PC-3 (cell line): ENCODE measurements at places on chromosomes 2 and 18. TPM values are rescaled to one million over a fixed set of nuclear protein-coding genes. Genes with fewer than 3 reads are reported as not detected.

Gene ALLC
- total RNA-seq = not detected in 2 replicates

Gene LANCL1
- 16.0 and 19.0 TPM in 2 replicates for total RNA-seq

Gene CABYR
- total RNA-seq = 5.4 and 5.6 TPM in 2 replicates

Gene OR6B2
- total RNA-seq = not detected in 2 replicates

DNA sequence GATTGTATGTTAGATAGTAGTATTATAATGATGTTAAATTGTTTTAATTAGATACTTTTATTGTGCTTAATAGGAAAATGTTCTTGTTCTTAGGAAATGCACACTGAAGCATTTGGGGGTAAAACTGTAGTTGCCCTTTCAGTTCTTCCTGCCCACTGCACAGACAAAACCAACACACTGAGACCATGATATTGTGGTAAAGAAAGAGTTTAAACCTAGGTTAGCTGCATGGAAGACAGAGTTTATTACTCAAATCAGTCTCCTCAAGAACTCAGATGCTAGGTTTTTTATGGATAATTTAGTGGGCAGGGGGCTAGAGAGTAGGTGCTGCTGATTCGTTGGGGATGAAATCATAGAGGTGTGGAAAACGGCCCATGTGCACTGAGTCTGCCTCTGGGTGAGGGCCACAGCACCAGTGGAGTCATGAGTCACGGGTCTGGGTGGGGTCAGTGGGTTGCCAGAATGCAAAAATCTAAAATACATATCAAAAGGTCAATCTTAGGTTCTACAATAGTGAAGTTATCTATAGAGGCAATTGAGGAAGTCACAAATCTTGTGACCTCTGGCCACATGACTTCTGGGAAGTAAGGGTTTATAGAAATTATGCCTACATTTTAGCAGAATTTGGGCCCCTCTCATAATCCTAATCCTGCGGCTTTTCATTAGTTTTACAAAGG, 283.4 kb upstream of the FBXO11 start:
- DNase-seq = no peak
